ENCODE measurements at places on chromosomes 7 and 10. TPM values are rescaled to one million over a fixed set of nuclear protein-coding genes. Genes with fewer than 3 reads are reported as not detected.

NAT16 gene
- total RNA-seq: not detected

AS3MT gene
- total RNA-seq: 4.0 TPM

DAGLB gene
- total RNA-seq: 7.8 TPM

PTPRN2 gene
- 2.0 TPM for total RNA-seq

TRIM73 gene
- 2.0 TPM for total RNA-seq
